Stimulated activated CD4-positive, alpha-beta T cell treated with anti-CD3 and anti-CD28 coated beads, Interleukin-12 subunit alpha, Interleukin-12 subunit beta, amount 100 ng/mL, for 24 hours (primary cell): ENCODE measurements at places on chromosomes 7 and 10.

DNA sequence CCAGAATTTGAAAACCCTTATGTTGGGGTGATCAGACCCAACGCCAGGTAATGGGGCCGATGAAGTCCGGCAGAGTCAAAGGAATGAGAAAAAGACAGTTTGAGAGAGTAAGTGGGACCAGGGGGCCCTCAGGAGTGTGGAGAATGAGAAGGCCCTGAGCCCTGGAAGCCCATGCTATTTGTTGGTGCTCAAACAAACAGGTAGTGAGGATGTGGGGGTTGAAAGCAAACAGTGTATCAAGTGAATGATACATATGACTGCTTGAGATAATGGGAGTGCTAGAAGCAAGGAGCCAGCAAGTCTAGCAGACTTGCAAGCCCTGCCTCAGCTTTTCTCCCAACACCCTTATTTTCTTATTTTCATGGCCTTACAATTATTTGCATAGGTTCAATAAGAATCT, 11.2 kb upstream of the SEPTIN14 start:
- DNase-seq: no peak

- no peak for DNase-seq
Observed at GRCh38 chr10:123649676-123650075, 16.5 kb upstream of the GPR26 start.

GRCh38 chr10:54485971-54486370, 315.1 kb downstream of the PCDH15 start:
- no peak for DNase-seq

- DNase-seq: no peak
Observed at GRCh38 chr7:31957090-31957720, 113.0 kb downstream of the PDE1C start.

DNA sequence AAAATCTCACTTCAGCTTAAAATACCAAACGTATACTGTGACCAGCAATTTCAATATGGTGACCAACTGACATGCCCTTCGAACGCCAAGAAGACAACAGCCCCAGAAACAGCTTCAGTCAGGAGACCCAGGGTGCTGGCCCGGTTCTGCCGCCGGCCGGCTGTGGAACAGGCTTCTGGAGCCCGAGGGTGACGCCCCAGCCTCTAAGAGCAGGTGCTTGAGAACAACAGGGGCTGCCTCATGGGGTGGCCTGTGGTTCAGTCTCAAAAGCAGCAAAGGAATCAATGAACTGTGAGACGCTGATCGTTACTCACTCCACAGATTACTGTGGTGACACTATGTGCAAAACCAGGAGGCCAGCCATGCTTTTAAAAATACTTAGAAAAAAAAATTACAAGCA, 17.3 kb downstream of the GPER1 start:
- DNase-seq: no peak

DNA sequence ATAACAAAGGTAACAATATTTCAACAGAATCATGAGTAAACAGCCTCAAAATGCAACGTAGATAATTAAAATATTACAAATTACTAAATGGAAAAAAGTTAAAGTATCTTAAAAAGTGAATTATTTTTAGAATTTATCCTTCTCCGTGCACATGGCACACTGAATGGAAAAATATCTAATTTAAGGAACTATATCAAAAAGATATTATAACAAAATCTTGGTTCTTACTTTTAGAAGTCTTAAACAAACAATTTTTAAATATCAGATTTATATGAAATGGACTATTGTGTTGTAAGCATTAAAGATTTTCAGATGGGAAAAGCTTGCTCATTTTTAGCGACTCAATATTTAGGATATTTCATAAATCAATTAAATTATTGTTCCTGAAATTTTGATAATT, 72.0 kb downstream of the AGMO start:
- DNase-seq: no peak

DNA sequence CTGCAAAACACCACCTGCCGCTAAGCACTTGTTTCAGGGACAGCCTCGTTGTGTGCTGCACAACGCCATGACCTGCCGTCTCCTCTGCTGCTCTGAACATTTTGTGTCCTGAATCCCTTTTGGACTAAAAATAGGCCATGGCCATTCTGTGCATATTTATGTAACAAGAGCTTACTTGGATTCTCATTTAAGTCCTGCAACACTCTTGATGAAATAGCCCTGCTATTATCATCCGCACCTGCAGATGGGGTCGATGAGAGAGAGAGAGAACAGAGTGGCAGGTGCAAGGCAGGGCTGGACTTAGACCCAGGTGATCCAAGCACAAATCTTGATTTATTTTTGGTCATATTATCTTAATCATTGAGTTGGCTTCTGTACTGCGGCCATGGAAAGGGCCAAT, 121.2 kb upstream of the PRKCQ start:
- DNase-seq: no peak
